NCI-H2081 (cell line): ENCODE measurements at places on chromosomes 7 and 10.

- DNase-seq, result no peak
These were observed 27.1 kb downstream of the CD36 start for GRCh38 chr7:80665526-80665925.

GRCh38 chr10:61100887-61101286 is 156.9 kb upstream of the RHOBTB1 start:
- DNase-seq, result no peak

GRCh38 chr10:57864765-57865680 is 402.7 kb downstream of the IPMK start:
- DNase-seq, result no peak

GRCh38 chr10:91201213-91201996 is 19.1 kb upstream of the PCGF5 start:
- no peak for DNase-seq

- DNase-seq, result no peak
These were observed 204.5 kb upstream of the CDCA7L start for GRCh38 chr7:22150221-22150620.

- no peak for DNase-seq
These were observed 649.0 kb upstream of the ANKRD30A start for GRCh38 chr10:36476399-36476798.

- DNase-seq, result no peak
These were observed 105.8 kb downstream of the BMPER start for GRCh38 chr7:34011017-34011695.

DNA sequence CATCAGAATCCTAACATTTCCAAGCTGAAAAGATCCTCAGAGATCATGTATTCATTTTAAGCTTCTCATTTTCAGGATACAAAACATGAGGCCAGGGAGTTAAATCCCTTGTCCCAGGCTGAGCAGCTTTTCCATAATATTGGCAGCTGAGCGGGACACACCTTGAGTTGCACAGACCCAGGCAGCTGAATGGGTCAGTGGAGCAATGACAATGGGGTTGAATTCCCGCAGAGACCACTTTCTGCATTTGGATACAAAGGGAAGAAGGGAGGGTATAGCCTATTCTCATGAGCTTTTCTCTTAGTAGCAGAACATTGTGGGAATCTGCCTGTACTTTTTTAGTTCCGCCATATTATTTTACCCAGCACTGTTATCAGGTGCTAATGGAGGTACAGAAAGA is 49.5 kb downstream of the PRR15 start:
- DNase-seq, result no peak

DNA sequence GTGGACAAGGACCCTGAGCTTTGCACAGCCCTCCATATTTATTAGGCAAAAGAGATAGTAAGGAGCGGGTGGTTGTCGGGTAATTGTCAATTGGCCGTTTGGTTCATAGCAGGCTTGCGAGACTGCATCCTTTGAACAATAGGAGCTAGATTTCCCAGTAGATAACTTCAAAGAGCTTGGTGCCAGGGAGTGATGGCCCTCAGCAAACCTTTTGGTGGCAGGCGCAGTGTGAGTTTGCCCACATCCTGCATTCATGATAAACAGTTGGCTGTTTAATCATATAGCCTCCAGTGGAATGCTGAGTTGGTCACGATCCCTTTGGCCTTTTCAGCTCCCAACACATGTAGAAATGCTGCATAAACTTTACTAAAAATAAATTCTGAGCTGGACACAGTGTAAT is 156.9 kb downstream of the AKR1D1 start:
- no peak for DNase-seq

- no peak for DNase-seq
These were observed 20.6 kb upstream of the PDCD4 start for GRCh38 chr10:110851020-110851612.

DNA sequence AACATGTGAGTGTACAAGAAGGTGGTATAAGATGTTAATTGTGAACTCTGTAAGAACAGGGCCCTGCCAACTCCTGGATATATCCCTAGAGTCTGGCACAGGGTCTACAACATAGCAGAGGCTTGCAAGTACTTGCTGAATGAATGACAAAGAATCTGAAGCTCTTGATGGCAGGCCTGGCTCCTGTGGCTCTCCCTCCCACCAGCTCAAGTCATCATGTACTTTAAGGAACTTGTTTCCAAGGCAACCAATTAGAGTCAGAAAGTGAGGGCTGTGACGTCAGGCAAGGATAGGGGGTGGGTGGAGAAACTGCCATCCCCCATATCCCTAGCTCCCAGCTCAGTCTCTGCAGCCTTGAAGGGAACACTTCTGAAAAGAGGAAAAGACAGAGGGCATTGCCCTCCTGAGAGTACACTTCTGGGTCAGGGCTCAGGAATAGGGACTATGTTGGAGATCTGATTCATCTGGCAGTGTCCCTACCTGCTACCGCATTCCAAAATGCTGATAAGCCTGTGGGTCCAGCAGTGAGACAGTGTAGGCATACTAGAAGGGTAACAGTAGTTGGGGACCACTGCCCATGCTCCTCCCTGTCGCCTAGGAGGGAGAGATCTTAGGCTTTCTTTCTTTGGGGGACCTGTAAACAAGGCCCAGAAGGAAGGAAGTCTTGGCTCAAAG is 34.6 kb upstream of the BTRC start:
- no peak for DNase-seq

GRCh38 chr10:44966129-44966815 is 6.7 kb downstream of the RASSF4 start:
- no peak for DNase-seq

DNA sequence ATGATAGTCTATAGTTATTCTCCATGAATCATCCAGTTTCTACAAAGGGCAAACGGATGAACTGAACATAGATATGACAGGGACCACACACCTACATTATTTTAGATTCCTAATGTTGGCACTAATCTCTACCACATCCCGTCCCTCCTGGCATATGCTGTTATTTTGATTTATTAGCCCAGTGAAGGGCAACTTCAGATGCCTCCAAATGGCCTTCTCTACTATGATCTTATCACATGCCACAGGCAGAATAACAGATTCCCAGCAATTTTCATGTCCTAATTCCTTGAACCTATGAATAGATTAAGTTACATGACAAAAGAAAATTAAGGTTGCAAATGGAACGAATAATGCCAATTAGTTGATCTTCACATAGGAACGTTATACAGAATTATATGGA is 474.7 kb downstream of the ANKRD7 start:
- DNase-seq, result no peak

DNA sequence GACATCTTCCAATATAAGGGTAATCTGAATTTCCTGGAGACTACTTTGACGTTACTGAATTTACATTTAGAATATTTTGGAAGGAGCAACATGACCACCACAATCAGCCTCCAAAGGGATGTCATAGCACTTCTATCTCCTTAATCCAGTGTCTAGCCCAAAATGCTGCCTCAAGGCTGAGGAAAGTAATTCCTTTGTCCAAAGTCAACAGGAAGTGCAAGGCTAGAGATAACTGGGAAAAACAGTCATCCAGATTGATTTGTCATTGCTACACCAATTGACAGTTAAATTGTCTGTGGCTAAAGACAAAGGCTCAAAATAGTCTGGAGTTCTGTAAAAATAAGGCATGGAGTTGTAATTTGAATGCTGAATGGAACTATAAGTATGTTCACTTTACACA is 3.9 kb upstream of the TFPI2 start:
- no peak for DNase-seq

- DNase-seq, result no peak
These were observed 206 bp downstream of the UPF2 start for GRCh38 chr10:12042409-12042796.

GRCh38 chr10:108556186-108556585 is 1367.1 kb downstream of the XPNPEP1 start:
- DNase-seq, result no peak

GRCh38 chr10:113927440-113927839 is 73.0 kb downstream of the NHLRC2 start:
- no peak for DNase-seq

DNA sequence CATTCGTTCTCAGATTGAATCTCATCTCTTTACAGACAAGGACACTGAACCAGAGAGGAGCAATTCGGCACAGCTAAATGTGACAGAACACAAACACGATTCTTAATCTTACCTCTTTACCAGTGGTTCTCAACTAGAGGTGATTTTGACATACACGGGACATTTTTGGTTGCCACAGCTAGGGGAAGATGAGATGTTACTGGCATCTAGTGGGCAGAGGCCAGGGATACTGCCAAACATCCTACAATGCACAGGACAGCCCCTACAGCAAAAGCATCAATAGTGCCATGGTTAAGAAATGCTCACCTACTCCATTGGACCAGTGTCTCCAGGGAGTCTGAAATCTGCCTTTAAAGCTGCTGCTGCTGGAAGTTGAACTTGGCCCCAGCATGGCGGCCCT is 27.3 kb downstream of the PDE1C start:
- no peak for DNase-seq

DNA sequence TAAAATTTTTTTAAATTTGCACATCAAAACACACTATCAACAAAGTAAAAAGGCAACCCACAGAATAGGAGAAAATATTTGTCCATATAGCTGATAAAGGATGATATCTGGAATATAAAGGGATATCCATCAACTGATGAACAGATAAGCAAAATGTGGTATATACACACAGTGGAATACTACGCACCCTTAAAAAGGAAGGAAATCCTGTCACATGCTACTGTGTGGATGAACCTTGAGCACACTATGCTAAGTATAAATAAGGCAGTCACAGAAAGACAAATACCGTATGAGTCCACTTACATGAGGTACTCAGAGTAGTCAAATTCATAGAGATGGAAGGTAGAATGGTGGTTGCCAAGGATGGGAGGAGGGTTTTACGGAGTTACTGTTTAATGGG is 37.7 kb downstream of the ARHGAP19 start:
- no peak for DNase-seq

GRCh38 chr7:132575419-132575981 is 770 bp downstream of the PLXNA4 start:
- DNase-seq, result peak; percentile 64

DNA sequence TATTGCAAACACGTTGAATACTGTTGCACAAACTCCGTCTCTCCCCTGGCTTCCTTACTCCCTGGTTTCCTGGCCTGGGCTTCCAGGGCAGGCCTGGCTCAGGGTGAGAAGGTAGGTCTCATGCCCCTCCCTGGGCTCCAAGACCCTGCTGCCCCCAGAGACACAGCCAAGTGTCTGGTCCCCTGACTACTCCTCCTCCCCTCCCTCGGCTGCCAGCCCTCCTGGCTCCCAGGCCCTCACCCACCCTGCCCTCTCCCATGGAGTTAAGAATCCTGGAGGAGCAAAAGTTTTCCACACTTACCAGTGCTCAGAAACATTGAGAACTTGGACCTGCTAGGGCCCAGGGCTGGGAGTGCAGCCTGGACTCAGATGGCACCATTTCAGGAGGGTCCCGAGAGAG is 47.2 kb upstream of the RABGEF1 start:
- DNase-seq, result no peak

- no peak for DNase-seq
These were observed 40.7 kb upstream of the TNS3 start for GRCh38 chr7:47622586-47622945.

DNA sequence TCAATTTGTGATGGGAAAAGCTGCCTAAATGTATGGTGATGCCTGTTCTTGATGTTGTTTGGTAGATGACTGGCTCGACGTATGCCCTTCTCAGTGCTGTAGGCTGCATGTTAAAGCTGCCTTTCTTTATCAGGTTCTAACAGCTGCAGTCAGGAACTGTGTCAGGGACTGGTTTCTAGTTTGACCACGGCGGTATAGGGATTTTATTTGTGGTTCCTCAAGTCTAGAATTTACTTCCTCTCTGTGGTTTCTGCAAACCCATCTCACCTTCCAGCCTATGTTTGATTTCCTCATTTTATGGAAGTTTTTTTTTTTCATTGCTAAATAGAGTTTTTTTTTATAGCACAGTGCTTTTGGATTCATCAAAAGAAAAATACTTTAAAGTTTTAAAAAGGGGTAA is 26.5 kb downstream of the LMTK2 start:
- DNase-seq, result no peak

DNA sequence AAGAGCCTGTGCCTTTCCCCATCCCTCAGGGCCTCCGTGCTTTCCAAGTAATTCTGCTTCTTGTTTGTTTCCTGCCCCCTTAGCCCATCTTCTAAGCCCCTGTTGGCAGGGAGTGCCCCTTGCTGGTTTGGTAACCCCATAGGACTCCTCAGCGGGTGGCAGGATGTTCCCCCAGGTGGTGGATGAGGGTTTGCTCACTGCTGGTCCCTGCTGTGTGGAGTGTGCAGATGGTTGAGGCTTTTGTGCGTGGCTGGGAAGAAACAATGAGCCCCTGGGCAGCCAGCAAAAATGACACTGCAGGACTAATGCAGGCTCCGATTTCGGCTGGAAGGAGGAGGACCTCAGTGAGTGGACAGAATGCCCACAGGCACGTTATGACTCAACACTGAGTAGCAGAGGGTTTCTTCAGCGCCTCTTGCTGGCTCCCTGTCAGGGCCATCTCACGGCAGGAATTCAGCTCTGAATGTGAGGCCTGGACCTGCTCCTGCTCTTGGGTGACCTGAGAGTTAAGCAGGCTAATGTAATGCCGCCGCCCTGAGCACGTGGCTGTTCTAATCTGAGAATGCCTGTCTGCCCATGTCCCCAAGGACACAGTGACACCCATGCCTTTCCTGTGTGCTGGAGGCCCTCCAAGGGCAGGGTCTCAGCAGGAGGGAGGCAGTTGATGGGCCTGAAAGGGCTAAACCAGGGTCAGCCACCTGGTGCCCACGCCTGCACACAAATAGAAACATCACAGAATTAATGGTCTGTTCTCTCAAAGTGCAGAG is 16.6 kb downstream of the BAG3 start:
- DNase-seq, result peak; percentile 52

- no peak for DNase-seq
These were observed 356.6 kb upstream of the ZMIZ1 start for GRCh38 chr10:78712147-78712546.

DNA sequence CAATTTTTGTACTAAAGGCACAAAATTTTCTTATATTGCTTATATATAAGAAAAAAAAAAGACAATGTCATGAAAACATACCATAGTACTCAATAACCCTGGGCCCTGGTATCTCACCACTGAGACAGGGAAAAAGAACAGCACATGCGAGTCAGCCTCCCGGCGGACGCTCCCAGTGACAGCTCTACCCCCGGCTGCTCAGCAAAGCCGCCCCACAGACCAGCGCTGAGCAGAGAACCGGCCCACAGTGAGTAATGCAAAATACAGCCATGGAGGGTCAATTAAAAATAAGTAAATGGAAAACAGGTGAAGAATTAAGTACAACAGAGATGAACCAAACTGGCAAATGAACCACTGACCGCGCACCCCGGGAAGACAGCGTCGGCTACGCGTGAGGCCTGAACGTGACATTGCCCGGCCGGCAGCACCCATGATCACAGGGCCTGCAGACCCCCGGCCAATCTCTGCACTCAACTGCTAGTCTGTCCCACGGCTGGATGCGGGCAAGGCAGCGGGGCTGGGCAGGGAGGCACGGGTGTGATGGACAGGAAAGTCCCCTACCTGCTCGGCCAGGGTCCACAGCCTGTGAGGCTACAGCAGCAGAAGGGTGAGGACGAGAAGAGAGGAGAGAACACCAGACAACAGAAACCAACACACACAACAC is 175.9 kb downstream of the ZMYND11 start:
- no peak for DNase-seq
